ENCODE measurements at places on chromosomes 2 and 18. TPM values are rescaled to one million over a fixed set of nuclear protein-coding genes. Genes with fewer than 3 reads are reported as not detected.

The MPV17 gene
- 45.1 TPM for polyA plus RNA-seq

The ANKRD62 gene
- polyA plus RNA-seq, result 0.12 TPM

The MBD1 gene
- polyA plus RNA-seq, result 34.1 TPM

The KCNE4 gene
- 3.1 TPM for polyA plus RNA-seq

The ASB18 gene
- polyA plus RNA-seq, result 9.6 TPM

The TUBB8B gene
- polyA plus RNA-seq, result not detected

The ACVR1C gene
- polyA plus RNA-seq, result 0.12 TPM

The CNRIP1 gene
- 25.5 TPM for polyA plus RNA-seq

The DBI gene
- 328 TPM for polyA plus RNA-seq

The FNDC4 gene
- 9.2 TPM for polyA plus RNA-seq

The NDC80 gene
- polyA plus RNA-seq, result 15.8 TPM

The ARHGAP15 gene
- not detected for polyA plus RNA-seq

The CAPN14 gene
- 0.04 TPM for polyA plus RNA-seq

The MALL gene
- 7.9 TPM for polyA plus RNA-seq

The FN1 gene
- 430 TPM for polyA plus RNA-seq

- no peak for DNase-seq
Observed at GRCh38 chr2:20516291-20516645, 69.4 kb downstream of the RHOB start.

GRCh38 chr2:64675860-64676259 is 22.1 kb upstream of the SERTAD2 start:
- no peak for DNase-seq

GRCh38 chr2:163799807-163800206 is 64.0 kb upstream of the FIGN start:
- no peak for DNase-seq

DNA sequence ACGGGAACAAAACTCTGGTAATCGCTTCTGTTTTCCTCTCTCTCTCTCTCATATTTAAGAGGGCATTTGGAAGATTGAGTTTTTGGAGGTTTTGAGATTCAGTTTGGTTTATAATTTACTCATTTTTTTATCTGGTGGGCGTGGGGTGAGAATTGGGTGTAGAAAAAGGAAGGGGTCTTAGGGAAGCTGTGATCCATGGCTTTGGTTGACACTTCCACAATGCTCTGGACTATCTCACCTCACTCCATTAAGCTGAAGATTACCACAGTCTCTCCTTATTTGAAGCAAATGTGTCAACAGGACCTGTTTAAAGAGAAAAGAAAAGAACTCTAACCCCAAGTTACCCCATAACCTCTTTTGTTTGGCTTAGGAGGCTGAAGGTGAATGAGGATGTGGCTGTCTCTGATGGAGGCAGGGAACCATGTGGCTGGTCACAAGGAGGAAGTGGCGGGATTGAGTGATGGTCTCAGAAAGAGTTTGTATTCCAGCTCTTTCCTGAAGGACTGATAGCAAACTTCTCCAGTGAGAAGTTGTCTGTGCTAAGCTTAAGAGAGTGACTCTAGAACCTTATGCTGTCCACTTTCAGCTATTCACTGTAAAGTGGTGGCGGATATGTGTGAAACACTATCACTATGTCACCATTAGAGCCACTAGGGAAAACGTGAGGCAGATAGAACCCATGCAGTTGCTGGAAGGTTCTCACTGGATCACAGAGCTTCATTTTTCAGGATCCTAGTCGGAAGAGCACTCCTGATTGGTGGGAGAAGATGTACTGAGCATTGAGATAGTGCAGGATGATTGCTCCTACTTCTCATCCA is 934 bp downstream of the ZNF804A start:
- peak; percentile 3 for DNase-seq

GRCh38 chr2:10057231-10058107 is 14.1 kb downstream of the KLF11 start:
- DNase-seq, result peak; percentile 74

- no peak for DNase-seq
Observed at GRCh38 chr2:71640489-71640888, 187.1 kb downstream of the DYSF start.

GRCh38 chr2:43325107-43325811 is 98.9 kb upstream of the ZFP36L2 start:
- DNase-seq, result no peak

DNA sequence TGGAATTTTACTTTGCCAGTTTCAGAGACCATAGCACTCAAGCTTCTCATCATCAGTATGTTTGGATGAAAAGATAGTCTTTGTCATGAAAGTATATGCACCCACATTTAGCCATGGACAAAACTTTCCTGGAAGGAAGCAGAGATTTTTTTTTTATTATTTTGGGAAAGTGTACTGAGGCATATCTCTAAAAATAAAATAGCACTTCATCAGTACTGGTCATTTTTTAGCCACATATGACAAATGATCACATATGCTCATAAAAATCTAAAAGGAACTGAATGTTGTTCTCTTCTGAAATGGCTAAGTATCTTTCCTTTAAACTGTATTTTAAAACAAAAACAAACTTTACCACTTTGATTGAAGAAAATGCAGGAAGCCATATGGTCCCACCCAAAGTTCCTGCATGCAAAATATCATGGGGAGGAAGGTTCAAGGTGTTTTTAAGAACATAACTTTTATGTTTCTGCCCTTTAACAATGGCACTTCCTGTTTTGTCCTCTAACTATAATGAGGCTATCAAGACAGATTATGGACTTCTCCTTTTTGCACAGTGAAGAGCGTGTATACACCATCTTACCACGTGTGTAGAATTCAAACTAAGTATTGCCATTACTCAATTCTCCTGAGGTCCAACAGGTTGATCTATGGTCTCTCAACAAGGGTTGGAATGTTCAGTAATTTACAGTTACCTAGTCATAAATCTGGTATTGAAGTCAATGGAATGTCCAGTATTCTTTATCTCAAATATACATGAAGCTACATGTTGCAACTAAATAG is 77.1 kb upstream of the SLC39A10 start:
- no peak for DNase-seq

- no peak for DNase-seq
Observed at GRCh38 chr2:110843959-110844510, 111.7 kb downstream of the ACOXL start.

DNA sequence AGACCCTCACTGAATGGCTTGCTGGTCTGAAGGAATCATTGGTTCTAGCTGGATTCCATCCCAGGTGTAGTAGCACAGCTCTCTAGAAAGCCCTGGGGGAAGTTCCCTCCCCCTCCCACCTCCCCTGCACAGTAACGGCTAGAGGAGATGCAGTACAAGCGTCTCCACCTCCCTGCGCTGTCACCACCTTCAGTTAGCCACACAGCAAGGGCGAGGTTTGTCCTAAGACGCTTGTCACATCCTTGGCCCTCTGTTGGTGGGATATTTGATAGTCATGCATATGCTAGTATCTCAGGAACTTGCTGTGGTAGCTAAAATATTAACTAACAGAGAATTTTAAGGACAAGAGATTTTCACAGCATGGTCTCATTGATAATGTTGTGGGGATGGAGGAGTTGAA is 19.4 kb downstream of the TRAPPC12 start:
- DNase-seq, result no peak

DNA sequence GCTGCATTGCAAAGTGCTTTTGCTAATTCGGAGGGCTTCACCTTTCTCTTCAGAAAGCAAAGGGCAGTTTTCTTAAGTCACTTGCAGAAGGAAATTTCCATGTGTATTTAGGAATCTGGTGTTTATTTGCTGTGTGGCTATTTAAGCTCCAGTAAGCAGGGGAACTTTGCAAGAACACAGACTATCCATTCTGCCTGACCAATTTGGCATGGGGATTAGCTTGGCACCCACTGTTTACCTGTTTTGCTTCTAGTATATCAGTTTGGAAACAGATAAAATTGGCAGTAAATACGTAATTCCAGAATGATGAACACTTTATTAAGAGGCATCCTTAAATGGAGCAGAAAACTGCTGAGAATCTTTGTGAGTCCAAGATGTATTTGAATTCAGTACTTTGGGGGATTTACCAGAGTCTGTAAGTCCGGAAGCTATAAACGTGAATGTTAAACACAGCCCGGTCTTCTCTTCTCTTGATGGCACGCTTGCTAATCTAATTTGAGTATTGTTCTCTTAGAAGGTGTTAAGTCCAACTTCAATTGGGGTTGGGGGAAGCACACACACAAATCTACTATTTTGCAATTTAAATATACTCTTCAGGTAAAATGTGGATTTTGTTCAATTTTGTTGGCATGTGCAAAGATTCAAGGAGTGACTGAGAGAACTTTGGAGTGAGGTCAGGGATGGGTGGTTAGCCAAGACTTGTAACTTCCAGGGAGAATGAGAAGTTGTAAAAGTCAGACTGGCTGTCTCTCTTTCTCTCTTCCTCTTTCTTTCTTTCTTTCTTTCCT is 650 bp downstream of the ACKR3 start:
- DNase-seq, result peak; percentile 60

DNA sequence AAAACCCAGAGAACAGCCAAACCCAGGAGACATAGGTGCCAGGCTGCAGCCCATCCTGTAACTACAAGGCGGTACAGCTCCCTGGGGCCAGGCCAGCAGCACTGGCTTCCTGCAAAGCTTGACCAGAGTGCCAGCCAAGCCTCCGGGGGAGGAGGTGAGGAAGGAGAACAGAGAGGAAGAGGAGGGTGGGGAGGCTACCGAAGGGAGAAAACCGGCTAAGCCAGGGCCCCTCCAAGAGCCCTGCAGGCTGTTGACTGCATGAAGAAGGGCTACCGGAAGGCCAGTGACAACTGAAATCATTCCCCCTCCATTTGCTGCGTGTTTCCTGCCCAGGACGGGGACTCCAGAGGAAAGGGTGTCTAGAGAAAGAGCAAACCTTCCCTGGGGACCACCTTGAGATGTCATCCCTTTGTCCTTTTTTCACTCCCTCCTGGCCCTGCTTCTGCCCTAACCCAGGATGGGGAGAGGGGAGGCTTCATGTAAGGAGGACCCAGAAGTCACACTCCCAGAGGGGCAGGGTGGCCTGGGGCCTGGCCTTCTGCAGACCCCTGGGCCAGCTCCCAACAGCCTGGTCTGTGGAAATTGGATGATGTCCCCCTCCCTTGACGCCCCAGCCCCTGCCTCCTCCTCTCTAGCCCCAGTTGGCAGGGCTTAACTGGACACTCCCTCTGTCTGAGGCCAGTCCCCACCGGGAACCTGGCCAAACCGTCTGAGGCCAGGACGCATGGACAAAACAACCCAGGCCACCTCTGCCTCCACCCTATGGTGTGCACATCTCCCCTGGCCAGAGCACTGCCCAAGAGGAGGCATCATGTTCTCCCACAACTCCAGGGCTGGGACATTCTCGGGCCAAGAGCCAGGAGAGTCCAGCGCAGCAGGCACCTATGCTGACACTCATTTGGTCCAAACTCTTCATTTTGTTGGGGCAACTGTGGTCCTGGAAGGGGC is 207.8 kb downstream of the CYP26B1 start:
- no peak for DNase-seq

DNA sequence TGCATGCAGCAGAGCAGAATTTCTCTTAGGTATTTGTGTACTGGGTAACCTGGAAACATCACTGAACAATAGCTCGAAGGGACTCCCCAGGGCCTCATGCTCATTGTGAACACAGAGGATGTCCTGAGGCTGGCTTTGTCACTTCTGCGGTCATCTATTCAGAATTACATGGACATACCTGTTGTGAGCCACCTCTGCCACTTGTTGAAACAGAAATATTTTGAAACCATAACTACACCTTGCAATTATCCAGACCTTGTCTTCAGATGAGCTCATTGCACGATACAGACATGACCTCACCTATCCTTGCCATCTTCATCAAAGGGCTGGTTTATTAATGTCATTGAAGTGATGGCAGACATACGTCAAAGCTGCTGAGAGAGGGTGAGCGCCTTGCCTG is 23.4 kb upstream of the CREG2 start:
- DNase-seq, result no peak

GRCh38 chr2:128682266-128682665 is 363.6 kb upstream of the HS6ST1 start:
- DNase-seq, result no peak

DNA sequence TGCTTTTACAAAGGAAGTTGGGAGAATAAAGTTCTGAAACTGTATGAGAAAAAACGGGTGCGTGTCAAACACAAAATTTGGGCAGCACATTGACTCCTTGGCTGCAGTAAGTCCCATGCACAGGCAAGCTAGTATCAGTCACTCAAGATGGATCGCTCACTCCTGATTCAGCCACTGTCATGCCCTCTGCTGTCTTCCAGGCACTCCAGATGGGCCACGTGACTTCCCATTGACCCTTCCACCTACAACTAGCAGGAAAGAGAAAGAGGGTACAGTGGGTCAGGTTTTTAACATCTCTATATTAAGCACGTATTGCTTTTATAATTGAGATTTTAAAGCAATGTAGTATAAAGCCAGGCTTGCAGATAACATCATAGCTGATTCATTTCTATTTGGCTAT is 8.6 kb downstream of the ARHGEF33 start:
- DNase-seq, result no peak

DNA sequence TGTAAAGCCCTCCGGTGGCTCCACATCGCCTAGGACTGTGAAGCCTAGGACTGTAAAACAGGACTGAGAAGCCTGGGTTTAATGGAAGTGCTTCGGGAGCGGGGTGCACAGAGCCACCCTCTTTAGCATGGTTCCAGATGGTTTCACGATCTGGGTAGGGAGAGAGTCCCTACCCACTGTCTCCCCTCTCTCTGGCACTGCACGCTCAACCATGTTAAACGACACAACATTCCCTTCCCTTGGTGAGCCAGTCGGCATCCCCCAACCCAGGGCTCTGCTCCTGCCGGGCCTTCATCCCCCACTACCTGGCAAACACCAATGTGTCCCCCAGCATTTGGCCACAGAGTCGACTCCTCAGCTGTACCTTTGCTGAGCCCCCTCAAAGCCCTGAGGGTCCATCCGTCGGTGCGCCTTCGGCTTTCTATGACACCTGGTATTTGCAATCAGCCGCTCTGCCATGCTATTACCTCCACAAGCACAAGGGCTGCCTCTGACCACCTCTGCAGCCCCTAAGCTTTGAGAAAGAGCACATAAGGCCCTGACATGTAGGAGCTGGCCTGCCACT is 1.1 kb downstream of the COPS9 start:
- DNase-seq, result no peak

DNA sequence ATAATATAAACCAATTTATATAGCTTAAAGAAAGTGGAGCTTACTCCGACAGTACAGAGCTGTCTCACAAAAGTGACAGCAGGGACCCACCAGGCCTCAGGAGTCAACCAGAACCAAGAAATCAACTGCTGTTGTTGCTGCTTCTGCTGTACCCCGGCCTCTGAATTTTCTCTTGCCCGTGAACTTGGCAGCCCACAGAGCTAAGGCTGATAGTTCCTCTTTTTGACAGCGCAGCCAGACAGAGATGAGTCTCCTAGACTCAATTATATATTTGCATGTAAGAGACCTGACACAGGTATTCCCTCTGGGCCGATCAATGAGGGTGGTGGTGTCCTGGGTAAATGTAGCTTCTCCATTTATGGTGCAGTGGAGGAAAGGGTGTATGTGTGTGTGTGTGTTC is 109.4 kb downstream of the KCTD1 start:
- DNase-seq, result no peak

- DNase-seq, result no peak
Observed at GRCh38 chr2:187206071-187206470, 242.0 kb downstream of the CALCRL start.

GRCh38 chr2:12717191-12718014 is 667 bp downstream of the TRIB2 start:
- DNase-seq, result peak; percentile 78

All from muscle of arm (tissue), 14 donors.